Left cardiac atrium (tissue), 4 donors: ENCODE measurements at places on chromosomes 1 and 21. TPM values are rescaled to one million over a fixed set of nuclear protein-coding genes. Genes with fewer than 3 reads are reported as not detected.

GRCh38 chr1:2258996-2259395 is 30.9 kb downstream of the SKI start:
- DNase-seq: no peak

DNA sequence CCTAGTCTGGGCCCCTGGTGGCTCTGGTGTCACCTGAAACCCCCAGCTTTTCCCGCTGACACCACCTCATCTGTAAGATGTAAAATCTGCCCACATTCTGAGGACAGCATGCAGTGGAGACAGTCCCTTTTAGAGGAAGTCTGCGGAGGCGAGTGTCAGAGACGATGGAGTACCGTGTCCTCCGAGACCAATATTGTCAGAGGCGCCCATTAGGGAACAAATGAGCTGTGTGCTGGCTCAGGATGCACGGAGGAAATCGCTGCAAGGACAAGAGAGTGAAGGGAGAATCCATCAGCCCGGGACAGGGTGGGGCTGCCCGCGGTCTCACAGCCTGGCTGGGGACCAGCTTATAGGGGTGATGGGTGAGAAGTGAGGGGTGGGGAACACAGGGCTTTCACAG is 214.8 kb downstream of the MATN1 start:
- no peak for DNase-seq

GRCh38 chr1:156859523-156860112 is 701 bp upstream of the INSRR start:
- DNase-seq: no peak

DNA sequence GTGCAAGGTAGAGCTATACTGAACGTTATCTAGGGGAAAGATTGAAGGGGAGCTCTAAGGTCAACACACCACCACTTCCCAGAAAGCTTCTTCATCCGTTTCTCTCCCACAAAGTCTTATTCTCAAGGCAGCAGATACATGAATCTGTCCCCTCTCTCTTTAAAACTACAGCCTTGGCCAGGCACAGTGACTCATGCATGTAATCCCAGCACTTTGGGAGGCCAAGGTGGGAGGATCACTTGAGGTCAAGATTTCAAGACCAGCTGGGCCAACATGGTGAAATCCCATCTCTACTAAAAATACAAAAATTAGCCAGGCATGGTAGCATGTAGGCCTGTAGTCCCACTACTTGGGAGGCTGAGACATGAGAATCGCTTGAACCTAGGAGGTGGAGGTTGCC is 8.1 kb downstream of the CYP4X1 start:
- no peak for DNase-seq

The GPR161 gene
- total RNA-seq: 4.8 TPM

The CD1D gene
- 0.76 TPM for total RNA-seq

The ADAMTS5 gene
- 7.9 TPM for total RNA-seq

DNA sequence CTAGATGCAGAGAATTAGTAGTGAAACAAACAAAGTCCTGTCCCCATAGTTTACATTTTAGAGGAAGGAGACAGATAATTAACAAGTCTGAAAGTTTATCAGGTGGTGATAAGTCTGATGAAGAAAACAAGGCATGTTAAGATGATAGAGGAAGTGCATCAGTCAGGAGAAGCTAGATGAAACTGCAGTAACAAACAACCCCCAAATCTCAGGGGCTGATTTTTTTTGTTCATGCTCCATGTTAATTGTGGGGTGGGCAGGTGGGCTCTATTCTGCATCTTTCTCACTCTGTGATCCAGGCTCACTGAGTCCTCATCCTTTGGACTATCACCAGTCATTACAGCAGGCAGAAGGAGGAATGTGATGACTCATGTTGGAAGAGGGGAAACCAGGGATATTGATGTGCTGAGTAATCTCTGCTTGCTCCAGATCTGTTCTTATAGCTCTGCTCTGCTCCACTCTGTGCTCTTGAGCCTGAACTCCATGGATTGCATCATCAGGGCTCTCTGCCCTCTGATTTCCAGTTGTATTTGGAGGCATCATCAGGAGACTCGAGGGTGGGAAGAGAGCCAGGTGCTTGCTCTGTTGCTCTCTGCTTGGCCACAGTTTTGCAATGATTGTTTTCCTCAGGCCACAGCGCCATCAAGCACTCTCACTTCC is 166.9 kb downstream of the IER5 start:
- DNase-seq: no peak

DNA sequence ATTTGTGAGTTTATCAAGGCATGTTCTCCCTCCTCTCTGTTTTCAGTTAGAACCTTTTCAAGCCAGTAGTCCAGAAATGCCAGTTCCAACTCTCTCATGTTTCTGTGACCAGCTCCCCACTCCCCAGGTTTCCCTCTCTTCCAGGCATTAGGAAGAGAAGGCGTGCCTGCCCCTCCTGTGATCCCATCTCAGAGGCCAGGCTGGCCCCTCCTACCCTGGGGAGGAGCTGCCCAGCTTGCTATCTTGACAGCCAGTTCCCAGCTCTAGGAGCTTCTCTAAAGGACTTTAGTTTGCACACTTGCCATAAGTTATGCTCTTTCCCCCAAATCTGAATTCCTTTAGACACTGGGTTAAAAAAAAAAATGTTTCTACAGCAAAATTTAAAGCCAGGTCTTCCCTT is 8.9 kb downstream of the HYI start:
- DNase-seq: no peak

The PTGFR gene
- total RNA-seq: 7.9 TPM

DNA sequence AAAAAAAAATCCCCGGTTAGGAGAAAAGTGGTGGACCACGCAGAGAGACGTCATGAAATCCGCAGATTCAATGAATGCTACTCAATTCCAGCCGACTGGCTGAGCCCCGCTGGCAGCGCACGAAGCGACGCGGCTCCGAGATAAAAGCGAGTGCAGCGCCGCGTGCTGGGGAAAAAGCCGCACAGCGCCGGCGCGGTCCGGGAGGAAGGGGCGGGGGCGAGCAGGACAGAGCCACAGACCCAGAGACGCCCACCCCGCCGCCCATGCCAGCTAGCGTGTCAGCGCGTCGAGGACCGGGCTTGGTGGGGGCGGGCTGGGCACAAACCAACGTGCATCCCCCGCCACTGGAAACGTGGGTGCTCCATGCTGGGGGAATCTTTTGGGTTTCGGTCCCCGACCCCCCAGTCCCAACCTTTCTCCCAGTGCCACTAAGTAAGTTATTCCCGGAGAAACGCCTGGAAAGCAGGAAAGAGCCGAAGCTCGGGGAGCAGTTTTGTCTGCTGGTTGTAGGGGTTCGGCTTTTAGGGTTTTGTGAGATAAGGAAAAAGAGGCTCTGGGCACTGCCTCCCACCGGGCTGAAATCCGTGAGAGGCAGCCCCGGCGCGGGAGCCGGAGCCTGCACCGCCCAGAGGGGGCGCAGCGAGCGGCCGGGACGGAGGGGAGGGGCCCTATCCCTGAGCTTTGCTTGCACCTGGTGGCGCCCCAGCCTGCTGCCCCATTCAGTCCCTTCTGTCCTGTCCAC is at the start of gene KCNJ6:
TSS of gene KCNJ6 (minus strand) at position 148 of the 742 bp plus-strand sequence. CDS start 75,775 bp downstream, outside the sequence.
- peak; percentile 38 for DNase-seq

GRCh38 chr1:168535536-168535935 is 8.3 kb downstream of the XCL2 start:
- no peak for DNase-seq

The CLCNKB gene
- 2.2 TPM for total RNA-seq

GRCh38 chr1:19734472-19734999 is 65.2 kb downstream of the TMCO4 start:
- no peak for DNase-seq

The IFI6 gene
- 40.6 TPM for total RNA-seq

- DNase-seq: no peak
Measured at GRCh38 chr1:218284377-218284916, 646 bp upstream of the RRP15 start.

GRCh38 chr1:72288886-72289285 is 6.5 kb upstream of the NEGR1 start:
- no peak for DNase-seq

DNA sequence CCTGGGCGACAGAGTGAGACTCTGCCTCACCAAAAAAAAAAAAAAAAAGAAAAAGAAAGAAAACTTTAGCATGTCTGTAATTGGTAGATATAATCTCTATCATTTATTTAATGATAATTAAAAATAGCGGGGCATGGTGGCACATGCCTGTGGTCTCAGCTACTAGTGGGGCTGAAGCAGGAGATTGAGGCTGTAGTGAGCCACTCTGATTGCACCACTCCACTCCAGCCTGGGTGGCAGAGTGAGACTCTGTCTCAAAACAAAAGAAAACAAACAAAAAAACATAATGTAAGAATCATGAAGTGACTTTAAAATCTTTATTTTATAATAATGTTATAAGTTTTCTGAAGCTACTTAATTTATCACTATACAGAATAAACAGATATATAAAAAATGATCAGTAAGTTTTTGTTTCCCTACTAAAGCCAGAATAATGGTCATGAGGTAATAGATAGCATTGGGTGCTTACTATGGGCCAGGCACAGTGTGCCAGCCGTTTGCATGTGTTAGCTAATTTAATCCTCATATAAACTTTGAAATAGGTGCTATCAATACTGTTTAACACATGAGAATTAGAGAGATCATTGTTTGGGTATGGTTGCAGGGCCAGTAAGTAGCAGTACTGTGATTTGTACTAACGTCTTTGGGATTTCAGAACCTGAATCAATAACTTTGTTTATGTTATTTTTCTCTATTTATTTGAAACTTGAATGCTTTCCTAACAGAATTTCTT is 23.8 kb downstream of the CLIC4 start:
- DNase-seq: no peak

- DNase-seq: no peak
Measured at GRCh38 chr21:16013570-16013969, 283.8 kb downstream of the USP25 start.

DNA sequence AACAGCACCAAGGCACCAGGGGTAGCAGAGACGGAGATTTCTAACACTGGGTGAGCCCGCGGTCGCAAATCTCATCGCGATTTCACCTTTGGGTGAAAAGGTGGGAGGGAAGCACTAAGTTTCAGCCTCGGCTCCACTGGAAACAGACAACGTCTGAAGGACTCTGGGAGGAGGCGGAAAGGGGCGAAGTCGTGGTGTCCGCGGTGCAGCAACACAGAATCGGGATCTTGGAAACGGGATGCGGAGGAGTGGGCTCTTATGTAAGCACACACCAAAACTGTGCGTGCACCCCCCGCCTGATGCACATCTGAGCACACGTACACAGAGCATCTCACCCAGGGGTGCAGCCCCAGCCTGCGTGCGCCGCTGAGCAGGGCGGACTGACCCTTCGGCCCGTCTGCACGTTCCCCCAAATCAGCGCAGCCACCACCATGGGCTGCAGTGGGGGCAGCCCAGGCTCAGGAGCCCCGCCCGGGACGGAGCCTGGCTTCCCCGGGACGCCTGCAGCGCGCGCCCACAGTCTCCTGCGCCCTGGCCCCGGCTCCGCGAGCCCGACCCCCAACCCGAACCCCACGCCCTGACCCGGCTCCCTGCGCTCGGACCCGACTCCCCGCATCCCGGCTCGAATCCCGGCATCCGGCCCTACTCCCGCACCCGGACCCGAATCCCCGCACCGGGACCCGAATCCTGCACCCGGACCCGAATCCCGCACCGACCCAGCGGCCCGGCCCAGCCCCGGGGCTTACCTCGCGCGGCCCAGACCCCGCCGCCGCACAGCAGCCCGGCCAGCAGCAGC is 670 bp downstream of the CLSTN1 start:
- no peak for DNase-seq

DNA sequence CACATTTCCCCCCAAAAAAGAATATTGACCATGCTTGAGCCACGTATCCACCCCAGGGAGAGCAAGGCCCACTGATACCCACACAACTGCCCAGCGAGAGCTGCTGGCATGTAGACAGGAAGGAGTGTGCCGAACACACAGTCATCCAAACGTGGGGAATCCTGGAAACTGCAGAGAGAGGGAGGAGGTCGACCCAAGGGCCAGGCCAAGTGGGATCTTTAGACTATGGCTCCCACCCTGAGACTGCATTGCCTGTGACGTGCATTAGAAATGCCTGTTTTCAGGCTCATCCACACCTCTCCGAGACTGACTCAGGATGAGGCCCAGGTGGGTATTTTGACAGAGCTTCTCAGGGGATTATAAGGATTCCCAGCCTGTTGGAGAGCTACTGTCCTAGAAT is 25.9 kb downstream of the NIPAL3 start:
- DNase-seq: no peak

DNA sequence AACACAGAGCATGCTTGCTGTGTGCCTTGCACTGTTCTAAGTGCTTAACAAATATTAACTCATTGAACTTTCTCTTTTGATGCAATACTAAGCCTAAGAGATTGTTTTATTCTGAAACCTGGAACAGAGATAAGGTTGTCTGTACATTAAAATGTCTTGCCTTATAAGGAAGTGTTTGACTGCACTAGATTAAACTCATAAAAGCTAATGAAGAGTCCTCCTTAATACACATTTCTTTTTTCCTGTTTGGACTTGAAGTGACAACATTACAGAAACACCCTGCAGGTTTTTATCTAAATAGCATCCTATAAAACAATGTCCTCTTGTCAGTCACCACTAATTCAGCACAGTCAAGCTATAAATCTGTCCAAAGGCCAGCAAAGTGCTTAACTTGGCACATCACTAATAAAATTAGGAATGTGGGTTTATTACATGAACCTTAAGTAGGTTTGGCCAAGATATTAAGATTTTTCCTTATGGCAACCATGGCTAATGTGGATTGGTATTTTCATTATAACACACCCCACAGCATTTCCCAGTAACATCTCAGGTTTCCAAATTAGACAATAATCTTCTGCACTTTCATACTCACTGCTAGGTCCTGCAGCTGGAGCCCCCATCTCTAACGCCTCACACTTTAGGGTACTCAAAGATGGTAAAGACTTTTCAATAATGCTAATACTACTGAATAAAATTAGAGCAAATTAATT is 389.7 kb downstream of the LMO4 start:
- DNase-seq: no peak

GRCh38 chr21:28099001-28099705 is 893.5 kb downstream of the LTN1 start:
- DNase-seq: peak; percentile 50

DNA sequence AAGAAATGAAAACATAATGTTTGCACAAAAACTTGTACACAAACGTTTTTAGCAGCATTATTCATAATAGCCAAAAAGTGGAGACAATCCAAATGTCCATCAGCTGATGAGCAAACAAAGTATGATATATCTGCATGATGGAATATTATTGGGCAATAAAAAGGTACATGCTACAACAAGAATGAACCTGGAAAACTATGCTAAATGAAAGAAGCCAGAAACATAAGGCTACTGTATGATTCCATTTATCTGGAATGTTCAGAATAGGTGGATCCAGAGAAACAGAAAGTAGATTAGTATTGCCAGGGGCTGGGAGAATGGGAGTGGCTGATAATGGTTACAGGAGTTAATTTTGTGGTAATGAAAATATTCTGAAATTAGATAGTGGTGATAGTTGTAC is 19.0 kb downstream of the FBXO28 start:
- no peak for DNase-seq

The RABIF gene
- total RNA-seq: 5.7 TPM
